Stimulated activated CD4-positive, alpha-beta T cell treated with anti-CD3 and anti-CD28 coated beads, Interleukin-4, amount 100 ng/mL, for 48 hours (primary cell): ENCODE measurements at places on chromosomes 2 and 18.

DNA sequence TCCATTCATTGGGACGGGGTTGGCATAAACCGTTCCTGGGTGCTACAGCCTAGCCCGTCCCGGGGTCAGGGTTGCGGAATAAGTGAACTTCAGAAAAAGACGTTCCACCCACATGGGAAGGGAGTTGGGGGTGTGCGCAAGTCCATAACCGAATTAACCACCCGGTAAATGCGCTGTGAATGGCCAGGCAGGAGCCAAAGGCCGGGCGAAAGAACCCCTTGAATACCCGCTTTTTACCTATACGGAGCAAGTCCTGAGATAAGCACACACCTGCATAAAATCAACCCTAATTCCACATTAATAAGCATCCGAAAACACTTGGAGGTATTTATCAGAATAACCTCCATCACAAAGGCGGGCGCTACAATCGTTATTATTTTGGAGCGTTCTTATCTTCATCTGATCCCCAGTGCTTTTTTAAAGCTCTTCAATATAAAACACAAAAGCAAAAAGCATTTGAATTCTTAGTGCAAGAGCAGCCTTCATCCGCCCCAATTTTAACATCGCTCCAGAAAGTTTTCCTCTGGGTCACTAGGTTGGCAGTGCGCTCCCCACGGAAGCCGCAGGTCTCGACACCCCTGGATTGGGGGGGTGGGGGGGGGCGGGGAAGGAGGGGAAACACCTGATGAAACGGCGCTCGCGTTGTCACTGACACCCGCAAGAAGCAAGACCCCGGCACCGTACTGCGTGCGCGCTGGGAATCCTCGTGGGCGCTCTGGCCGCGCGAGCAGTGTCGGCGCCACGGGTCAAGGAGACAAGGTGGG is 1.2 kb downstream of the SATB2 start:
- DNase-seq: no peak

DNA sequence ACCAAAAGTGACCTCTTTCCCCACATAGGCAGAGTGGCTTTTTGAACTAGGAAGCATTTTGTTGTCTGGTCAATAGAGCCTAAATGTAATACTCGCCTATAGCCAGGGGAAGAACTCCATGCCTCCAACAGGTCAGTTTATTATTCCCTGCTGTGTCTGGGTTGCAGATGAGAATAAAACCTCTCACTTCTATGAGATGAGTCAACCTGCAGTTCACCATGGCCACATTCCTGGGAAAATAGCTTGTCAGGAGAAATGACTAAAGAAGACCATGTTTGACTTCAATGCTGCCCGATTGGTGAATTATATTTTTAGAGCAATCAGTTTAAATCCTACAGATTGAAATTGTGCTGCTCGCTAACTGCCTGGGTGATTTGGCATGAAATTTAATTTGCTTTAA is 46.7 kb upstream of the LRRTM1 start:
- DNase-seq: no peak

- DNase-seq: no peak
Measured at GRCh38 chr2:148362144-148362796, 282.3 kb upstream of the EPC2 start.

DNA sequence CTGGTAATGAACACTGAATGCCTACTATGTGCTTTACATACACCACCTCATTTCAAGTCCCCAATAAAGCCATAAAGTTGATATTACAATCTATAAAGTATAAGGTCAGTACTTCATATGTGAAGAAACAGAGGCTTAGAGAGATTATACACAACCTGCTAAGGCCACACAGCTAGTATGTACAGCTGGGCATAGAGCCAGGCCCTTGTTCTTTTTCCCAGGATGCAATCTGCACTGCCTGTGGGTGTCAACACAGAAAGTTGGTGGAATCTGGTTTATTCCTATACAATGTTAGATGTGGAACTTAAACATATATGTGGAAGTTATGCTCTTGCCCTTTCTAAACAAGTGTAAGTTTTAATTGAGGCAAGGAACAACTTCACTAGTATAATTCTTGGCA is 32.8 kb downstream of the INSIG2 start:
- no peak for DNase-seq

DNA sequence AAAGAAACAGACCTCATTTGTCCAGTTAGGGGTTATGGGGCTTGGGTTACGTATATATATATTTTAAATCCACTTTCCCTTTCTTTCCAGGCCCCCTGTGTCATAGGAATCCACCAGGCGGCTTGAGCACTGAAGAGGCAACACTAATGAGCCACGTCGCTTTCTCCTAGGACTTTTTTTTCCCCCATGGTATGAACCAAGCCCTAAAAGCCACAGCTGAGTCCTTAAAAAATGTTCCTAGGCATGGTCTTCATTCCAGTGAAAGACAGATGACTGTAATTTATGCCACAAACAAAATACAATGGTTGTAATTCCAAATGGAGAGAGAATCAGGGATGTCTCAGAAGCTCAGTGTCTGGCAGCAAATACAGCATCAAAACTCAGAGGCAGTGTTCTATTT is 146.8 kb downstream of the EPHA4 start:
- DNase-seq: no peak

- no peak for DNase-seq
Measured at GRCh38 chr18:45588376-45589355, 26.6 kb upstream of the SLC14A2 start.

GRCh38 chr2:150327564-150328489 is 159.6 kb downstream of the RND3 start:
- DNase-seq: no peak

GRCh38 chr2:153071090-153071489 is 352.7 kb downstream of the ARL6IP6 start:
- DNase-seq: no peak

GRCh38 chr2:231769170-231770136 is 11.6 kb downstream of the PDE6D start:
- no peak for DNase-seq

GRCh38 chr2:9949992-9950520 is 1.4 kb upstream of the GRHL1 start:
- no peak for DNase-seq

GRCh38 chr2:28225473-28226080 is 167.1 kb upstream of the FOSL2 start:
- DNase-seq: no peak

- no peak for DNase-seq
Measured at GRCh38 chr18:11817229-11817628, 34.0 kb upstream of the CHMP1B start.

DNA sequence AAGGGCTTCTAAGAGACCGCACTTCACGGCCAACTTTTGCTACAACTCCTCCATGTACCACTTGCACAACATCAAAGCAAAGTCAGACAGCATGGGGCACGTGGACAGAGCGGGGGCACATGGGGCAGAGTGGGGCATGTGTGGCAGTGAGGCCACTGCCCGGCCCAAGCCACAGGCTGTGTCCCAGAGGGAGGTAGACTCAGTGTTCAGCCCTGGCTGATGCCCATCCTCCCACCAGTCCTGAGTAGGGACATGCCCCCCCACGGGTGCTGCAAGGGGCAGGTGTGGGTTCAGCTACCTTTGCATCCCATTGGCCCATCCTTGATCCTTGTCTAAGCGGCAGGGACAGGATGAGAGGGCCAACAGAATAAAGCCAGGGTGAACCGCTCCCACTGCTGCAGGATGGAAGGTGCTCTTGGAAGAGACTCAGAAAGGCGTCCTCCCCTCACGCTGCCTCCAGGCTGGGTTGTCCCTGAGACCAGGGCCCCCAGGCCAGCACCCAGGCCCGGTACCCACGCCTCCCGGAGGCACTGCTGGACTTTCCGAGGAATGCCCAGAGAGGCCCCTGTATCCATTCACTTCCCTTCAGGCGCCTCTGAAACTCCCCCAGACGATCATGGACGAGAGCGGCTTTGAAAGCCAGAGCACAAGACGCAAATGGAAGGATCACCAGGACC is 218.2 kb downstream of the NDUFA10 start:
- no peak for DNase-seq
